Fibroblast of lung (primary cell): ENCODE measurements at places on chromosomes 16 and 17.
A peak's percentile ranks its signal among the peaks of the same experiment; 100 is the strongest.

DNA sequence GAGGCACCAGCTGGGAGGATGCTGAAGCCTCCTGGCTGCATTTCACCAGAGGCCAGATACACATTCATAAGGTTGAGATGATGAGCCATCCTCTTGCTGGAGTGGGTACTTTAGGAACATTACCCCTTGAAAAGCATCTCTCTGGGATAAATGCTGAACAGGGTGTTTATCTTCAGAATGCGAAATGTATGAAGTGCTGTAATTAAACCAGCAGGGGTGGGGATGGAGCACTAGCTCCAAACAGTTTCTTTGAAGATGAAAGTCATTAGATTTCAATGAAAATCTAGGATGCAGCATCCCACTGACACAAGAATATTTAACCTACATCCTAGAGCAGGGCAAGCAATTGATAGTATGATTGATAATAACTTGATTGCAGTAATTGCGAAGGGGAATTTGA is 158.1 kb downstream of the CYLD start:
- DNase-seq = no peak

DNA sequence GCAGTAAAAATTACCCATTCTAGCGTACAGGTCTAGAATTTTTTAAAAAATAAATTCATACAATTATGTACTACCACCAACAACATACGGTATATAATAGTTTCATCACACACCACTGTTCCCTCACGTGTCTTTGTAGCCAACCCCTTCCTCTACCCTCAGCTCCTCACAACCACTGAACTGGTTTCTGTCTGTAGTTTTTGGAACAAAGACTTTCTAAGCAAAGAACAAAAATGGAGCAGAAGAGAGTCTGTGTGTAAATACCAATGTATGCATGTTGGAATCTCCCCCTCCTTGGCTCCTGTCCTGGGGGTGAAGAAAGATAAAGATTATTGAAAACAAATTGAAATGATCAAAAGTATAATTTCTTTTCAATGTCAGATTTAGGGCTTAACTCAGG is 31.9 kb upstream of the CCR7 start:
- no peak for DNase-seq

DNA sequence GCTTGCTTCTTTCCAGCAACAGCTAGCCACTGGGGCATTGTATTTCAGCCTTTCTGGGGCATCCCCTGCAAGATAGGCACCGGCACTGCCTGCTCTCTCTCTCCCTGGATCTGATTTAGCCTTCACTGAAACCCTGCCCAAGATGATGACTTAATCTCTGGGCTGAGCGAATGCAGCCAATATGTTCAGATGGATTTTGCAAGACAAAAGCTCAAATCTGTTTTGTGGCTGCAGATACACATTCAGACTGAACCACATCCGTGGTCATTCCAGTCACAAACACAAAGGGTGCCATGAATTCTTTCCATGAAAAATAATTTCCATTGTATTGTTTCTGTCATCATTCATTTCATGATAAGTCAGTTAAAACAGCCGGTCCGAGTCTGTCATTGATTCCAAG is 24.2 kb downstream of the SOST start:
- DNase-seq = peak; percentile 45

DNA sequence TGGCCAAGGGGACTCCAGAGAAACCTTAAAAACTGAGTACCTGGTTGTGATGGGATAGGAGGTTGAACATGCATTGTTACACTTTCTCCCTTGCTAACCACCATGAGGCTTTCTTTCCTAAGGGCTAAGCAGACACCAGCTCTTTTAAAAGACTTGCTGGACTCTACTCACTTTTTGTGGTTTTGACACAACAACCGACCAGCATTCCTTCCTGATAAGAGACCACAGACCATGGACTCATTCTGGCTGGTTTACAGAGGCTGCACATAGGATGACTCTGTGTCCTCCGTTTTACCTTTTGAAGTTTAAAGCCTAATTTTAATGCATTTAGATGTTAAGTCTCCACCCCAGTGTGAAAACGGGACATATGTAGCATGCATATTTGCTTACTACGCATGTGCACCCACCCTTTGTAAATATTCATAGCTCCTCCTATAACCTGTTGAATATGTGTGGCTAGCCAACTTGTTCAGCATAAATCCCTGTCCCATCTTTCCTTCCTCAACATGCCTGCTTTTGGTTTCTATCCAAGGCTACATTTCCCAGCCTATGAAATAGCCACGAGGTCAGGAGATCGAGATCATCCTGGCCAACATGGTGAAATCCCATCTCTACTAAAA is 475.9 kb downstream of the GRIN2A start:
- DNase-seq = no peak

- no peak for DNase-seq
Observed at GRCh38 chr16:85850344-85850880, 48.5 kb upstream of the IRF8 start.

- DNase-seq = no peak
Observed at GRCh38 chr16:49488740-49489525, 115.3 kb downstream of the C16orf78 start.

GRCh38 chr17:40499551-40500189 is 1.8 kb downstream of the TNS4 start:
- peak; percentile 81 for DNase-seq

DNA sequence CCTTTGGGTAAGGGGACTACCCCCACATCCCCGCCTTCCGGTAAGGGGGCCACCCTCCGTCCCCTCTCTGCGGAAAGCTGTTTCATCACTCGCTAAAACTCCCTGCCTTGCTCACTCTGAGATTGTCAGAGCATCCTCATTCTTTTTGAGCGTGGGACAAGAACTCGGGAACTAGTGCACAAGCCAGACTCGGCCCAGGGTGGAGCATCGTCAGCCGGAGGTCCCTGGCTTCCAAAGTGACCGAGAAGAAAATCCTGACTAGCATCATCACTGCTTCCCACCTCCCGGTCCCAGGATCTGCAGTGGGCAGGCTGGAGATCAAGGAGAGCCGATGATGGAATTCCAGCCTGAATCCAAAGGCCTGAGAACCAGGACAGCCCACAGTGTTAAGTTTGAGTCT is 380.3 kb downstream of the SEC14L1 start:
- DNase-seq = no peak

DNA sequence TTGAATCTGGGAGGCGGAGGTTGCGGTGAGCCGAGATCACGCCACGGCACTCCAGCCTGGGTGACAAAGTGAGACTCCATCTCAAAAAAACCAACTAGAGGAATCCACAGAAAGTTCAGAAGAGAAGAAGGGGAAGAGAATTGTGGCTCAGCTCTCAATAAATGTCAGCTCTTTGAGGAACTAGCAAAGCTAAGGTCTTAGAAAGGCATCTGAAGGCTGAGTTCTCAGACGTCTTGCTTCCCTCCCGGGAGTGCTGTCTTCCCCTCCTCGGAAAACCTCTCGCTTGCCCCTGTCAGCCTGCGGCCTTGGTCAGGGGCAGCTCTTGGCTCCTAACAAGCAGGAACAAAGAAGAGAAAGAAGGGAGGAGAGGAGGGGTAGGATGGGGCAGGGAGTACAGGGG is 5.3 kb downstream of the SHPK start:
- DNase-seq = no peak

DNA sequence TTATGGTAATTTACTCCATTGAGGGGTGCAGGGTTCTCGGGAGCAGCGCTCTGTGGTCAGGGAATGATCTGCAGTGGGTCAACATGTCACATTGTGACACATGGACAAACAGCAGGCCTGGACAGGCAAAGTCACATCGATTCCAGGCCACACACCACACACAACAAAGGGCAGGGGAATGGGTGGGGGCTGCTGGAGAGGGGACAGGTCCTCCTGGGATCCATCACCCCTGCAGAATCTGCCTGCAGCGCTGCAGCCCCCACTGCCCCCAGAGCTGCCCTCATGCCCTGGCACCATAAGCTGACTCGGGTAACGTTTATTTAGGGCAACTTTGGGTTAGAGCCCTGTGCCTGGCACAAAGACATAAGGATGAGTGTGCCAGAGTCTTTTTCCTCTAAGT is 9.1 kb downstream of the PEMT start:
- no peak for DNase-seq

GRCh38 chr17:69870091-69870530 is 204.9 kb upstream of the KCNJ16 start:
- no peak for DNase-seq

GRCh38 chr16:9077091-9077809 is 14.2 kb upstream of the HAPSTR1 start:
- no peak for DNase-seq

DNA sequence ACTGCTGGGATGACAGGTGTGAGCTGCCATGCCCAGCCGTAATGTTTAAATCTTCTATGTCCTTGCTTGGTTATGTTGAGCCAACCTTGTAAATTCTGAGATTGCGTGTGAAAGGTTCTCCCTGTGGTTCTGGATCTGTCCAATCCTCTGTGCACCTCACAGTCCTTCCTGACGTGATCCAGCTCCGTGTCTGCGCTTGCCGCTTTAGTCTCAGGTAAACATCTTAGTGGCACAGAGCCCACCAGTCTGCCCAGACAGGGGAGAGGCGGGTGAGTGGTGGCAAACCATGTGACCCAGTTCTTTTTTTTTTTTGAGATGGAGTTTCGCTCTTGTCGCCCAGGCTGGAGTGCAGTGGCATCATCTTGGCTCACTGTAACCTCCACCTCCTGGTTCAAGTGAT is 13.9 kb downstream of the SLC25A10 start:
- DNase-seq = no peak

DNA sequence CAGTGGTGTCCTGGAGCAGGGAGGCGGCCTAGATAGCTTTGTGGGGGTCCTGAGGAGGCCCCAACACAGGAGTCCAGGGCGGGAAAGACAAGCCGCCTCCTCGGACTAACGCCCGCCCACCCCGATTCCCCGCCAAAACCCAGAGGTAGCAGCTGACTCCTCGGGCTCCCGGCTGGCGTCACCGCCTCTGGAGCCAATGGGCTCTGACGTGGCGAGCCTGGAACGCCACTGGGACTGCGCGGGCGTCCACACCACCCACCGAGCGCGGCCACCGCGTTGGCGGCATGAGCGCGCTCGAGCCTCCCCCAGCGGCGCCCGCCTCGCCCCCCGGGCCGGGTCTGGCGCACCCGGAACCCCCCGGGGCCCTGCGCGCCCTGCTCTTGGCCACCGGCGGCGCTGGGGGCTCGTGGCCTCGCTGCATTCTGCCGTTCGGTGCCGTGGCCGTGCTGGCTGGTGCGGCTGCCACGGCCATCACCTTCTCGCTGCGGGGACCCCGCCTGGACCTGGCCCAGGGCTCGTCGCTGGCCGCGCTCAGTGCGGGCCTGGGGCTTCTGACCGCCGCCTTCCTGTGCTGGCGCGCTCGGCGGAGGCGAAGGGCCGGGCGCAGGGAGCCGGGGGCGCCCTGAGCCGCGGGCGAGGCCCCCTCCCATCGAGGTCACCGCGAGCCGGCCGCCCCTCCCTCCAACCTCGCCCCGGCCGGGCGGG is 3.4 kb upstream of the NTN3 start:
- peak; percentile 64 for DNase-seq

- no peak for DNase-seq
Observed at GRCh38 chr17:42199416-42200011, 5.2 kb upstream of the GHDC start.

DNA sequence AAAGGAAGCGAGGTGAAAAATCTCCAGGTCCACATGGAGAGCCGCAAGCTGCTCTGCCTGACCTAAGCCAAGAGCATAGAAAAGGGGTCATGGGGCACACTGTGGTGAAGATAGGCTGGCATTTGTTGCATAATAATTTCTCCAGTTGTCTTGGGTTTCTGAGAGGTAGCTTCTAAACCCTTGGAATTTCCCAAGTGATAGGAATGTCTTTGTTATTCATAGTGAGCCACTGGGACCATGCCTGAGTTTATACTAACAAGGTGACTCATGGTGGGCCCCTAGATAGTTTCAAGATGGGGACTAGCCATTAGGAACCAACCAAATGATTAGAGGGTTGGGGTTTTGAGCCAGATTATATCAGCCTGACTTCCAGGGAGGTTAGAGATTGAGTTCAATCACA is 25.6 kb downstream of the SOST start:
- peak; percentile 94 for DNase-seq

- no peak for DNase-seq
Observed at GRCh38 chr17:29100296-29100695, 57.4 kb downstream of the PIPOX start.

GRCh38 chr16:31333686-31334649 is 21.0 kb upstream of the ITGAX start:
- no peak for DNase-seq

GRCh38 chr17:64497565-64498035 is 746 bp upstream of the POLG2 start:
- DNase-seq = no peak

DNA sequence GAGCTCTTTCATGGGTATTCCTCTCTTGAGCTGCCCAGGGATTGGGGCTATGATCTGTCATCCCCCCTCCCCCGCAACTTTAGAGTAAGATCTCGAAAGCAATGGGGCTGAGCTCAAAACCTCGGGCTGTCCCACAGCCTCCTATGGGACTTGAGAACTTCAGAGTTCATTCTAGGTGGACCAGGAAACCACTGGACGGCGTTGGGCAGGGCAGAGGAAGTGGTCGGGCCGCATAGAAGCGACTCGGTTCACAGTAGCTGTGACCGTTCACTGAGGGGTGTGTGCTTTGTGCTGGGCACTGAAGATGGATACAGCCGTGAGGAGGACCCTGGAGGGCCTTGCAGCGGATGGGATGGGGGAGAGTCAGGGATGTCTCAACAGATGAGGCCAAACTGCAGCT is 292.0 kb downstream of the CPPED1 start:
- DNase-seq = no peak

GRCh38 chr16:23403547-23403946 is 49.4 kb downstream of the COG7 start:
- no peak for DNase-seq

DNA sequence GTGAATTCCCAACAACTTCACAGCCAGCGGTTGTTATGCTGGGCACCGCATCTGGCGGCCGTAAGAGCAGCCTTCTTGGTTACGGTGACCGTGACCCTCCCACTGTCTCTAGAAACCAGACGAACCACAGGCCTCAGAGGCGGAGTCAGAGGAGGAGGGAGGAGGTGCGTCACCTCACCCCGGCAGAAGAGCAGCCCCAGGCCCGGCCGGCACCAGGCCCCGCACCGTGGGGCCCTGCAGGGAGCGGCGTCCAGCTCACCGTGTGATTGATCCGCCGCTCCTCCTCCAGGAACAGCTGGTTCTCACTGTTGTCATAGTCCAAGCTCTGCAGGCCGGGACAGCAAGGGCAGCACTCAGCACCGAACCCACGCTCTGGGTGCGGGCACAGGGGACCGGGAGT is 13.7 kb downstream of the CLCN7 start:
- DNase-seq = no peak

DNA sequence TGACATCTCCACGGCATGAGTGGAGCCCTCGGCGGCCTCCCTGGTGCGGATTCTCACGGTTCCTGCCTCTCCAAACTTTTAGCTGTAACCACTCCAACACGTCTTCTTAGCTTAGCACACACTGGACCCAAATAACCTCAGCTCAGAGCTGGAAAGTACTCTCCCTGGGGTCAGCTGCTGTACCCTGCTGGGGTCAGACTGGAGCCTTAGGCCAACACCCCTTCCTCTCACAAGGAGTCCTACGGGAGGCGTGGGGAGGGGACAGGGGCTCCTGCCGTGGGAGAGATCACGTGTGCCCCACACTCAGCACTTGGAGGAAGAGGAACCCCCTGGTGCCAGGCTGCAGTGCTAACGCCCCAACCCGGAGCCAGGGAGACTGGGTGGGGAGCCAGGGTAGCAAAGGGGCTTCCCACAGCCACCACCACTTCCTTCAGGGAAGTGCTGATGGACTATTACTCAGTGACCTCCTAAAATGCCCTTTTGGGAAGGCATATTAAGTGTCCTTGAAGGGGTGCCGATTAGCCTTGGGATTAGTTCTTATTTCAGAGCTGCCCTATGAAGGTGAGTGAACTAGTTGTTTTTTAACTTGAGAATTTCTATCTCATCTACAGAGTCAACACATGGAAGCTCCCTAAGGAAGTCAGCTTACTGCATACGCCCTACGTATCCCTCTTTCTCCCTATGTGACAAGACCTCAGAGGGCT is 124.0 kb downstream of the HIC1 start:
- no peak for DNase-seq
